ENCODE measurements at places on chromosomes 5 and 9.

DNA sequence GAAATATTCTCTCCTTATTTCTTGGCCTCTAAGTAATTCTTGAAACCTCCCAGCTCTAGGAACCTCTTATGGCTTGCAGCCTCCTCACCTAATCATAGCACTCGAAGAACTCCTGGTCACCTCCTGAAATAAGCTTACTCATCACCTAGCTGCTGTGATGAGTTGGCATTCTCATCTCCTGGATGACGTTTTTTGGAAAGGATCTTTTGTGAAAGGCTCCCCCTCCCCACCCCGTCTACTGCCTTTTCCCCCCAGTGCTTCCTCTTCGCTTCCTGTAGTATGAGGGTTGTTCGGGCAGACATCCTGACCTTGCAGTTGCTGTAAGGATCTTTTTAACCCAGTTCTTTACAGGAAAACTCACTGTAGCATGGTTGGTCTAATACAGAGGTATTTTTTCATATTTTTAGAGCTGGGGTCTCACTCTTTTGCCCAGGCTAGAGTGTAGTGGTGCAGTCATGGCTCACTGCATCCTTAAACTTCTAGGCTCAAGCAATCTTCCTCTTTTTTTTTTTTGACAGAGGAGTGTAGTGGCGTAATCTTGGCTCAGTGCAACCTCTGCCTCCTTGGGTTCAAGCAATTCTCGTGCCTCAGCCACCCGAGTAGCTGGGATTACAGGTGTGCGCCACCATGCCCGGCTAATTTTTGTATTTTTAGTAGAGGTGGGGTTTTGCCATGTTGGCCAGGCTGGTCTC is 41.8 kb downstream of the ARHGAP26 start:
- no peak for DNase-seq

- DNase-seq: peak; percentile 34
These were observed 475 bp upstream of the GOLM1 start for GRCh38 chr9:86099701-86100364.

DNA sequence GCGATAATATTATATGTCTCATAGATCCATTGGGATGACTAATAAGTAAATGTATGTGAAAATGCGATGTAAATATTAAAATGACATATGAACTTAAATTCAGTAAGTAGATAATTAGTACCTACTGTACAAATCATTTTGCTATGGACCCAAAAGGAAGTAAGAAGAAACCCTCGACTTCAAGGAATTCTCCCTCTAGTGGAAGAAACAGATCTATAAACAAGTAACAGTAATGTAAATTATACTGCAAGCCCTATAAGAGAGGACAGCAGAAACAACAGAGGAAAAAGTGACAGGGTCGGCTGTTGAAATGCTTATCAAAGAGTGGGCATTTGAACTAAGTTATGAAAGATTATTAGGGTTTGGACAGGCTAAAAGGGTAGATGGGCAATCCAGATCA is 320.3 kb downstream of the DMAC1 start:
- DNase-seq: no peak

DNA sequence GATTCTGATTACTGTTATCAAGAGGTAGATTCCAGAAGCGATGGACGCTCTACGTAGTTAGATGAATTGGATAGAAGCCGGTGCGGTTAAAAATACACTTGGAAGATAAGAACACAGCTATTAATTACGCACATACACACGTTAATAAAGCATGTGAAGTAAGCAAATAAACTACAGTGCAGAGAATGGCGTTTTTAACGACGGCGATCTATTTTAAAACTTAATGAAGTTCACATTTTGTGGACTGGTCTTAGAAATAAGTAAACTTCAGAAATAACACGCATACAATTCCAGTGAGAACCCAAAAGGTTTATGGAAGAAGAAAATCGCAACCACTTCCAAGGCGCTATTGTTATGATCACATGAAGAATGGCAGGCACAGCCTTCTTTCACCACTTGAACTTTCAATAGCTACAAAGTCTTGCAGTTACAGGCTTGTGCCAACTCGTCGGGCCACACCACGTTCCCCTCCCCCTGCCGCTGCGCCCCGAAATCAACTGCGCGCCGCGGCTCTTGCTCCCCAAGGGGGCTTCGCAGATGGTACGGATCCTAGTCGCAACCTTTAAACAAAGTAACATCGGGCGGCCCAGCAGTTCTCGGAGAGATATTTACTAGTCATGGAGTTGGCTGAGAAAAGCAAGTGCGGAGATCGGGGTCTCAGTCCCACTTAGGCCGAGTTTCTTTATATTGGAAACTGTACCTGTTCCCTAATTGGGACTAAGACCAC is 866 bp upstream of the SEMA6A start:
- peak; percentile 32 for DNase-seq

DNA sequence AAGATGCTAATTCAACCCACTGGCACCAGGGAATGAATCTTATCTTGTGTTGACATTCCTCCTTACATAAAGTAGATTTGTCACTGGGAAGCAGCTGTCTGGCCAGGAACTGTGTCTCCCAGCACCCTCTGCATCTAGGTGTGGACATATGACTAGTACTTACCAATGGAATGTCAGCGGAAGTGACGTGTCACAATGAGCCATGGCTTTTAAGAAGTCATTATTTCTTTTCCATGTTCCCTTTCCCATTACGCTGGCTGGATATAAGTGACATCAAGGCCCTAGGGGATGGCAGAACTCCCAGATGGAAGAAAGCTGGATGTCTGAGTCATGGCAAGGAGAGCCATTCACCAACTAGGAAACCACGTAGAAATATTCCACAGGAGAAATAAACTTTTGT is 84.7 kb upstream of the MAST4 start:
- no peak for DNase-seq

GRCh38 chr9:122015170-122015821 is 77.8 kb downstream of the TTLL11 start:
- no peak for DNase-seq

DNA sequence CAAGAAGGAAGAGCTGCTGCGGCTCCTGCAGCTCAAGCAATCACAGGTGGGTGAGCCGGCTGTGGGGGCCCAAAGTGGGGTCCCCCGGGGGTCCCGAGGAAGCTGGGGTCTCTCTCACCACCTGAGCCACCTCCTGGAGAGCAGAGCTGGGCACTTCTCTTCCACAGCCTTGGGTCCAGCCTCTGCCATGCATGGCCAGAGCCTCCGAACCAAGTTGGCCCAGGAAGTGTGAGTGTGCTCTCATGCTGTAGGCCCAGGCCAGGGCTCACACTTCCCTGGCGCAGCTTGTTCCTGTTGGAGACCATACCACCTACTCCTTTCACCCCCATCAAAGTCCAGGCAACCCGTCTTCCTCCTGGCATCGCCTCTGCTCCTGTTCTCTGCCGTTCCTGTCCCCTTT is 19.7 kb downstream of the HMCN2 start:
- no peak for DNase-seq

- DNase-seq: no peak
These were observed 103.1 kb downstream of the EHMT1 start for GRCh38 chr9:137721899-137722298.

- peak; percentile 98 for DNase-seq
These were observed at the start of gene RNF130 for GRCh38 chr5:180071531-180072255. RNF130 (minus strand) TSS chr5:180071759; CDS start chr5:180071702, 57 bp downstream.

GRCh38 chr5:32840606-32841005 is 129.5 kb downstream of the NPR3 start:
- DNase-seq: no peak

DNA sequence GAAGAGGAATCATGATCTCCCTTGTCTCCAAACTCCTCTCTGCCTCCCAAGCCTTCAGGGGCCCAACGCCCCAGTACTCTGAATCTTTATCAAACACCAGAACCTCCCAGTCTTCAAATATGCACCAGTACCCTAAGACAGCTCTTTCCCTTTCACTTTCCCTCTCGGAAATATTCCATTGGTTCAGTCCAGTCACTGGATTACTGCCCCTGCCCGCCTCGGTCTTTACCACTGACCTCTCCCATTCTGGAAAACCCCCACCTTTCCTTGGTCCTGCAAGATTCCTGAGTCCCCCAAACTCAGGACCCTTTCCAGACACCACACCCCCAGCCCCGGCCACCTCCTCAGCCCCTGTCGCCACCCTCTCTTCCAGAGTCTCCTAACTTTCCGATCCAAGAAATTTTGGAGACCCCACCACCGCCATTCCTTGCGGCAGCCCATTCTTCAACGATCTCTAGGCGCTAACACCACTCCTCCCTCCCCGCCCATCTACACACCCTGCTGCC is 674 bp downstream of the C5orf15 start:
- DNase-seq: no peak

DNA sequence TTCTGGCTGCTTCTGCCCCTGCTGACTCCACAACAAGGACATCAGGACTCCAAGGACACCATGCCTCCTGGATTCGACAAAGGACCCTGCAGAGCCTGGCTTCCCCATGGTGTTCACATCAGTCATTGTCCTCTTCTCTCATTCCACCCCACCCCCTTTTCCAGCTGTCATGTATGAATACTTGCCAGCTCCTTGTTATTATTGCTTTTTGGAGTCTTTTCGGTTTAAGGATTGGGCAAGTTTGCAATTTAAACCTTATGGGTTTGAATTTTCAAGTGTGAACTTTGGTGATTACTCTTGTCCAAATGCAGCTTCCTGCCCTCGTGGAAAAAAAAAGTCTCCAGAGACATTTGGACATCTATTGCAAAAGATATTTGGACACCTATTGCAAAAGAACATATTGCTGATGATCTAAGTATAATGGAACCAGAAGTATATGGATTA is 14.2 kb upstream of the LVRN start:
- no peak for DNase-seq

DNA sequence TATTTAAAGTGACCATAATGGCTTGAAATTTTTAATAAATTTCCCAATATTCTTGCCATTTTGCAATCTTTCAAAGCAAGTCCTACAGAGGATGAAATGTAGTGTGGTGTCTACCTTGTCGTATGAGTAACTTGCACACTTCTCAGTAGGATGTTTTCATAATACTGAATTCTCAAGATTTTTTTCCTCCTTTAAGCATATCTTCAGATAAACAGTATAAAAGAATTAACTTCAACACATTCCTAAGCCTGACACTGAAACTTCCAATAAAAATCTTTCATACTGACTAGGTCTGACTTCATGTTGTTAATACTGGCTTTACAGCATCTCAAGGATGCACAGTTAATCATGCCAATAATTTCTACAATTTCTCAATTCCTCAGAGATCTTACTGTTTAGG is 62.0 kb downstream of the DROSHA start:
- DNase-seq: no peak

DNA sequence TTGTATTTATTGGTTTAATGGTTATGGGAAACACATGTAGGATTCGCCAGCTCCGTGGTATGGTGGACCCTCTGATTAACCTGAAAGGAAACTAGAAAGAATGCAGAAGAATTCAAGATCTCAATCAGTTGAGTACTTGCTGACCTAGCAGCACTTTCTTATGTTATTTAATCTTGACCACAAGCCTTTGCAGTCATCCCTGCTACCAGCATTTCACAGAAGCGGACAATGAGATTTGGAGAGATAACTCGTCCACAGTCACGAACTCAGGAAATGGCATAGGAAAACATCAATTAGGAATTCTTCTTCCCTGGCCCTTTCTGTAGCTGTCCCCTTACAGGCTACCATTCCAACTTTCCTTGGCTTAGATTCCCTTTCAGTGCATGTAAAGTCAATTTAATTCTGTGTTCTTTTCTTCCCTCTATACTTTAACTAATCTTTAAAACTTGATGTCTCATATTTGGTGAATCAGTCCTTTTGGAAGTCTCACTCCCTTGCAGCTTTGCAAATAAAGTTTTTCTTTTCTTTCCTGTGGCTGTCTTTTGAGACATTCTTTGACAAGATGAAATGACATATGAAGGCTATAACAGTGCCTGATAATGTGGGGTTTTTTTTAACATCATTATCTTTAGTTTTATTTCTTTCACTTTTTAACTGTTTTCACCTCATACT is 1.3 kb upstream of the SLC44A1 start:
- DNase-seq: no peak

DNA sequence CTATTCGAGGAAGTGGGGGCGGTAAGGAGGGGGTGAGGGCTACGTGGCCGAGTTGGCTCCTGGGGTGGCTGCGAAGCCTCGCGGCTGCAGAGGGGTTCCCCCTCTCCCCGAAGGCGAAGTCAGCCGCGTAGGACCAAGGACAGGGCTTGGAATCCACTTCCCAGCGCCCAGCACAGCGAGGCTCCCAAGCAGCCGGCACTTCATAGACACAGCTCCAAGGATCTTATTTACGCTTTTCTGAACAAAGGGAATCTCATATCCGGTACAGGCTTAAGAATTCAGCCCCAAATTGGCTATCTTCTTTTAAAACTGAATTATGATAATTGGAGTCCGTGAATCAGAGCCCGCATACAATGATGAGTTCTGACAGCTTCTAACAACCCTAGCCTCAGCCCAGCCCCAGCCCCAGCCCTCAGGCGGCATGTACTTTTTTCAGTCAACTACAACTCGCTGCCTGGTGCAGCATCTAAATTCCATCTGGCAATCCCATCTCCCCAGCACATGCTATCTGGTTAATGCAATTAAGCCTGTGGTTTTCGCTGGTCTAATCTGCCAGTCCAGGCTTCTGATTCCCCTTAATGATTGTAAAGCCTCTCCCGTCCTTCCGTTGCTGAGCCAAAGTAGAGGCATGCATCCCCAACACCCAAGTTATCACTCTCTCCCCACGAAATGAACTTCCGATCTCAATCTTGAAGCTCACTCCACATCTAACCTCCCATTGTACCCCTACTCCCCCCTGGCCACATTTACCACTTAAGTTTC is 1.0 kb downstream of the ELAVL2 start:
- no peak for DNase-seq

- no peak for DNase-seq
These were observed 5.6 kb downstream of the HOMER1 start for GRCh38 chr5:79508354-79508753.

GRCh38 chr9:2290382-2290781 is 275.2 kb downstream of the SMARCA2 start:
- DNase-seq: no peak

DNA sequence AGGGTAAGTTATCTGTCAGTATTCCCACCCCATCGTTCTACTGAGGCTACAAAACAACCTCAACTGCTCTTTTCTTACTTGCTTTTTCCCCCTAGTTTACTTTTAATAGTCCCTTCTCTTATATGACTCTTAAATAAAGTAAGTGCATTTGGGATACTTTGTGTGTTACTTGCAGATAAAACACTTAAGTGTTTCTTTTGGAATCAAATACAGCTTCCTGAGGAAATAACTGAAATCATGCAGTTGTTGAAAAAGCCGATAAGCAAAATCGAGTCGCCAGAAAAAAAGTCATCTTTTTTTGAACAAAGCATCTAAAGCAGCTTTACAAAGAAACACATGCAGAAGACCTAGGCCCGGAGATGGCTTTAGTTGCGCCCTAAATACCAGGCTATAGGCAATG is 53.5 kb upstream of the EPB41L4A start:
- no peak for DNase-seq

GRCh38 chr5:168674893-168675482 is 95.8 kb upstream of the PANK3 start:
- DNase-seq: no peak

GRCh38 chr5:125390326-125390725 is 643.9 kb upstream of the ZNF608 start:
- no peak for DNase-seq

DNA sequence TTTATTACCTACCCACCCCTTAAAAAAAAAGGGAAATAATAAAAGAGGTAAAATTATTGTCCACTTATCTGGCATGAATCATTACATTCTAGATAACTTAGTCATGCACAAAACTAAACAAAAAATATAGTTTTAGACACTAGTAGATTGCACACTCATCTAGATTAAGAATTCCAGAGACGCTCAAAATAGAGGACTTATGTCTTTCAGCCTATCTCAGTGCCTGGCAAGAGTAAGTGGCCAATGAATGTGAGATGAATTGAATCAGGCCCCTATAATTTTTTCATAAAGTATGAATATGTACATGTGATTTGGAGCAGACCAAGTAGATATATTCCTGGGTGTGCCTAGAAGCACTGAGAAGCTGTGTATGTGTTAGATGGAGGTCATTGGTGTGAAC is 2.0 kb upstream of the RXFP3 start:
- DNase-seq: no peak

- no peak for DNase-seq
These were observed 88.9 kb downstream of the GABBR2 start for GRCh38 chr9:98619788-98620187.
